ENCODE measurements at places on chromosomes 7 and 10.

DNA sequence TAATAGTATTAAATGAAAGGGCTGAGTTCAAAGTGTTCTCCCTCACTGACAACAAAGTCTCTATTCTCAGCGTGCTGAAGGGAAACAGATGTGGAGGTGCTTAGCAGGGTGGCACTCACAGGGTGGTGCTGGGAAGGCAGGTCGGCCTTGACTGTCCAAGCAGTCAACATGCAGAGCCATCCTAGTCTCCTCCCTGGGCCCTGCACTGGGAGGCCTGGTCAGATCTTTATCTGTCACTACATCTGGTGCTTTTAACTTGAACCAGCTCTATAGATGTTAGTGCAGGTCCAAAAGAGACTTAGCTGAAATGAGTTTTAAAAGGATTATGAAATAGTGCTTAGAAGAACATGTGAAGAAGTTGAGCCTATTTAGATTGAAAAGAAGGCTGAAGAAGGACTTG lies 82.1 kb downstream of the AVL9 start:
- no peak for DNase-seq

- DNase-seq = no peak
Observed at GRCh38 chr10:72164617-72165016, 51.2 kb upstream of the ANAPC16 start.

DNA sequence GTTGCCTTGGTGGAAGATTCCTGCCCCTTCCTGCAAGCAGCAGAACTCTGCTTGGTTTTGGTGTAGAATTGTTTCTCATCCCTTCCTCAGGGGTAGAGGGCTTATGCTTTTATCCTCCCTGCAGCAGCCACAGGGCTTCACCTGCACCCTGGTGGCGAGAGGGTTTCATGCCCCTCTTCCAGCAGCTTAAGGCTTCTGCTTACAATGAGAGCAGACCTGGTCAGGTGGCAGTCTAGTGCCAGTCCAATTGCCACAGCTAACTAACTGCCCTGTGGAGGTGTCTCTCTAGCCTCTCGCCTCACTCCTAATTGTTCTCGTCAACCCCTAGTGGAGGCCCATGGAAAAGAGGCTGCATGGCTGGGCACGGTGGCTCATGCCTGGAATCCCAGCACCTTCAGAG lies 19.3 kb downstream of the ACBD7 start:
- DNase-seq = no peak

DNA sequence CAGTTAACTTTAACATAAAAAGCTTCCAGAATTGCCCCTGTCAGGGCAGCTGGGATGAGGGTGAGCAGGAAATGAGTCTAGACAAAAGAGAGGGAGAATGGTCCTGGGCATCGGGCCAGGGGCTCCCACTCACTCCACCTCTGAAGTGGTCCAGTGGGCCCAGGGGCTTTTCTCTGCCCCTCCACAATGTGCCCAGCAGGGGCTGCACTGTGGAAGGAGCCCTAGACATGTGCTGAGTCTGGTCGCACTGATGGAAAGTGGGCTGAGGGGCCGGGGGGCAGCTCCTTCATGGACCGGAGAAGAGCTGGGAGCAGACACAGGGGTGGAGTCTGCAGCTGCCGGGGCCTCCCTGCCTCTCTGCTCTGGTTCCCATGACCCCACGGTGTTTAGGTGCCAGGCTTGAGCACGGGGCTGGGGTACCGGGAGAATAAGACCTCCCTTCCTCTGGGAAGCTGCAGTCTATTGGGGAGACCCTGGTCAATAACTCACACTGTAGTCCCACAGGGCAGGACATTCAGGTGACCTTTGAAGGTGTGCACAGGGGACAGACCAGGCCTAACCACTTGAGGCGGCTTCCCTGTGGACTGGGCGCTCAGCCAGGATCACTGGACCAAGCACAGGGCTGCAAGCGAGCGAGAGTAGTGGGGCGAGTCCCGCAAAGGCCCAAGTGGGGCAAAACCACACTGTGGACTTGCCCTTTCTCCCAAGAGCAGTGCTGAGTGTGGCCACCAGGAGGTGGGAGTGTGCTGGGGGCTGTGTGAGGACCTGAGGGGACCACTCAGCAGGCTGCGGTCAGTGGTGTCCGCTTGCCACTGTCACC lies 6.1 kb downstream of the ADCY1 start:
- no peak for DNase-seq

DNA sequence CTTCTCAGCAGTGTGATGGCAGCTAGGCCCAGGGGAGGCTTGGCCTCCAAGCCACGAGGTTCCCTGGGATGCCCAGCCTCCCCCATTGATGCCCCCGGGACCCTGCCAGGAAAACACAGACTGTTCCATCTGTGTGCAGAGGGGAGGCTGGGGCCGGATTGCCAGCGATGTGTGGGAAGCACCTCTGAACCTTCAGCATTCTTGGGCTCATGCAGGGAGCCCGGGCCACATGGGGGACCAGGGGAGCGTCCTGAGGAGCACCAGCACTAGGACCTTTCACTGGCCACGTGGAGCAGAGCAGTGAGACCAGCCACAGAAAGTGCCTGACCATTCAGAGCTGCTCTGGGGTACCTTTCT lies 2.6 kb downstream of the IMPDH1 start:
- no peak for DNase-seq

DNA sequence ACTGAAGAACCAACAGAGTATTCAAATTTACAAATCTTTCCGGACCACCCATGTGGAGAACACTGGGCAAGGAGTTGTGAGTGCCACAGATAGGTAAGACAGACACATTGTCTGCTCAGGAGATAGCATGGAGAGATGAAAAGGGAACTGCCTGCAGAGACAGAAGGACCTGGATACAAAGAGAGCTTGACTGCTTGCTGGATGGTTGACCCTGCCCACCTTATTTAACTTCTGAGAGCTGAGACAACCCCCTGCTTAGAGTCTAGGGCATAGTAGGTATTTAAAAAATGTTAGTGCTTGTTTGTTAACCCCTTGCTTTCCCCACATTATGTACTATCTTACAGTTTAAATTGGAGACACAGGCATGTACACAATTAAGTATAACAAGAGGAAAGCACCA lies 314.1 kb downstream of the THSD7A start:
- DNase-seq = no peak

DNA sequence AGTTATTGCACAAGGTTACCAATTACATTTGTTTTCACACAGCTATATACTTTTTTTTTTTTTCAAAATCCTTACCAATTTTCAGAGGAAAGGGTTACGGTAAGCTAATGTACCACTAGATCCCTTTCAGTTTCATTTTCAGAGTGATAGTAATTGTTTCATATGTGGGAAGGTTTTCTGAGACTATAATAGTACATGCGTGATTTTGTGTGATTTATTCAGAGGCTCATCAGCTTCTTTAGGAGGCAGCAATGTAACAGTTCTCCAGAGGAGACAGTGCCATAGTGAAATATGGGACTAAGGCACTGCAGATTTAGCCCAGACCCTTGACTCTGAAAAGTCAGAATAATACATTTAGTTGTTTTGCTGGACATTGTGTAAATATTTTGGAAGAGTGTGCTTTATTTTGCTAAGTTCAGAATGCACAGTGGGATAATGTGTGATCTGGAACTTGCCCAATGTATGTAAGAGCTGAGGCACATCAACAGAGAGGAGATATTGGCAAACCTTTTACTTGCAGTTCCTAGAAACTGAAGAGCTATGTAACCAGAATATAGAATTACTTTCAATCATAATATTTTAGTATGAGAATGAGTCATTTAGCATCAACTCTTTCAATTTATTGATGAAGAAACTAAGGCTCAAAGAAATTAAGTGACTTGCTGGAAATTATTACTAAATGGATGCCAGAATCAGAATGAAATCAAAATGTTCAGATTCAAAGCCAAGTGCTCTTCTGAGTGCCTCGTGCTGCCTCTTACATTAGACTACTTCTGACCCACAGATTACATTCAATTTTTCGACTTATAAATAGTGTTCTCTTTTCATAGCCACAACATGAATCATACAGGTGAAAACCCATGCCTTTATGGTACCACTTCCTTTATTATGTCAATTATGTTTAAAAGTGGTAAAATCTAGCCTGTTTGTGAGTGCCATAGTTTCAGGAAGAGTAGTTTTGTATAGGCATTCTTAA lies 207.7 kb upstream of the TEX47 start:
- no peak for DNase-seq

DNA sequence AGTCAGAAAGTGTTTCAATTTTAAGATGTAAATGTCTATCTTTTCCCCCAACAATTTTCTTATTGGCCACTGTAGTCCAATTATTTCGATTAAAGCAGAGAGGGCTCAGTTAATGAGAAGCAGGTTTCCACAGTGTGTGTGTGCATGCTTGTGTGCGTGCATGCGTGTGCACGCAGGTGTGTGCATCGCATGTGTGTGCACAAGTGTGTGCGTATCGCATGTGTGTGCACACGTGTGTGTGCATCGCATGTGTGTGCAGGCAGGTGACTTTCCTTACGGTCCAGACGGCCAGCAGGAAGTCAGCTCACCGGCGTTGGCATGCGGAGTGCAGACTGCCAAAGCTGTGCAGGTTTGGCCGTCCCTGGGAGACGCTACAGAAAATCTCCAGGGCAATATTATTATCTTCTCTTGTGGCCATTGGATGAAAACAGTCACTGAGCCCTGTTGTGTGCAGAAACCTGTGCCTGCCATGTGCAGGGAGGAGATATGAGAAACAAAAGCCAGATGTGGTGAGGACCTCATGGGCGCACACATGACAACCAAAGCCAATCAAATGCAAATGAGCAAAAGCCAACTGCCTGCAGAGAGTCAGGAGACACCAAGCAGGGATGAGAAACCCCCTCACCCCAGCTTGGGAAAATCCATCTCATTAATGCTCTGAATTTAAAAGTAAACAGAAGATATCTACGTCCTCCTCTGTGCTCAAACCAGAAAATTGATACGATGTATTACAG lies 70.4 kb downstream of the C10orf90 start:
- DNase-seq = no peak
